ENCODE measurements at places on chromosomes 7 and 10.

DNA sequence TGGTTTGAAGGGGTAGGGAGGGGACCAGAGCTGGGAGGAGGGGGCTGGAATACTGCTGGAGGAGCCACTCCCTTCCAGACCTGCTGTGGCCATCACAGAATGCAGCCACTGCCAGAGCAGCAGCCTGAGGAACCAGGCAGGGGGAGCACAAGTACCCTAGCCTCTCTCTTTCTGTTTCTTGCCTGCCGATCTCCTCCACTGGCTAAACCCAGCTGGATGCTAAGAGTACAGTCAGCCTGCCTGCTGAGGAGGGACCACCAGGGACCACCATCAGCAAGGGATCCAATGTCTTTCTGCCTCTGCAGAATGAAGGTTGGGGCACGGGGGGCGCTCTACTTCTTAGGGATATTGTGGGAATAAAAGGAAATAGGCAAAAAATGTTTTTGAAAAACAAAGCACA lies 4.7 kb downstream of the BLVRA start:
- DNase-seq, result no peak

GRCh38 chr7:14833707-14834106 lies 68.8 kb downstream of the DGKB start:
- DNase-seq, result no peak

DNA sequence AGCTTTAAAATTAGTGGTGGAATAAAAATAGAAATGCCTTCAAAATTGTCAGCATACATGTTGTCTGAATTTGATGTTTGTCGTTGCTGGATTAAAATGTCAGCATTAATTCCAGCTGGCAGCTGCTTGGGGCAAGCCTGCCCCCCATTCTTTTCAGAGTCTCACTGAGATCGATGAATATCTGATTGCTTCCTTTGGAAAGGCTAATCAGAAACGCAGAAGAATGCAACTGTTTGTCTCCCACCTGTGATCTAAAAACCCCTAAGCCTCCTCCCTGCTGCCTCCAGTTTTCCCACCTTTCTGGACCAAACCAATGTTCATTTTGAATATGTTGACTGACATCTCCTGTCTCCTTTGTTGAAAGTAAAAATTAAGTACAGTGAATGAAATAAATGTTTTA lies 27.9 kb upstream of the BNIP3 start:
- DNase-seq, result no peak

GRCh38 chr7:147363101-147363500 lies 1227.5 kb upstream of the C7orf33 start:
- no peak for DNase-seq

DNA sequence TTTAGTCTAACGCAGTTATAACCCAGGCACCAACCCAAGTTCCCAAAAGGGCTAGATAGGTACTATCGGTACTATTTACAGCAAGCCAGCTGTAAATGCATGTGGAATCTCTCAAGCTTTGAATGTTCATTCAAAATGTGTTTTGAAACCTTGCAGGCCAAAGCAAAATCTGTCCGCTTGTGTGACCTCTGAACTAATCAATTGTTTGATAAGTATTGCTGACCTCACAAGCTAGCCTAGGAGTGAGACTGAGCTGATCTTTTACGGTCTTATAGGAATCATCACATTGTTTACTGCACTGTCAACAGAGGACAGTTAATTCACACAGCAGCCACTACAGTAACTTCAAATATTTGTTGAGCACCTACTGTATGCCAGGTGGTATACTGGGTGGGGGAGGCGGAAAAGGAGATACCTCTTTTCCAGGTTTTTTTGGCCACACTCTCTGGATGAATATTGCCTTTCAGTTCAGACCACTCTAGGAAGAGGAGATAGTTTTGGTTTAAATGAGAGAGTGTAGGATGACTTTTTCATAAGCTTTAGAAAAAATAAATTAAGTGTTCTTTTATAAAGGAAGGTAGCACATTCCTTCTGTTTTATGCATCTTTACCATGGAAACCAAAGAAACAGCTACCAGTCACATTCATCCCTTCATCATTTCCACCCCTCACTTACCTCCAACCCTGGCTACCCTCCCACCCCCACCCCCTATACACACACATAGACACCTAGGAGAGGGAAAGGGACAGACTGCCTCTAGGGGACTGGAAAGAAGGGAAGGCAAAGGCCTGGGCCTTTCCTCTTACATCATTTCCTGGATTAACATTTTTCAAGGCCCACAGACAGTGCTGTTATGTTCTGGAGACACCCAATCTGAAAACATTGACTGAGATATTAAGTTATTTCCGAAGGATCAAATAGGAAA lies 2.4 kb downstream of the PAPSS2 start:
- DNase-seq, result no peak

All from NCI-H1930 (cell line).